ENCODE measurements at places on chromosomes 4 and X.

DNA sequence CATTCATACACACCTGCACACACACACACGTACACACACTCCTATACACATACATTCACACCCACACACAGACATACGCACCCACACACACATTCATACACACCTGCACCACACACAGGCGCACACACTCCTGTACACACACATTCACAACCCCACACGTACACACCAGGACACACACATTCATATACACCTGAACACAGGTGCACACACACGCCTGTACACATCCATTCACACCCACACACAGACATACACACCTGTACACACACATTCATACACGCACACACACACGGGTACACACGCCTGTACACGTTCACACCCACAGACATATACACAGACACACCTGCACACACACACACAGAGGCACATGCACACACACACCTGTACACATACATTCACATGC, 53.0 kb upstream of the PPP2R3B start:
- DNase-seq, result no peak

DNA sequence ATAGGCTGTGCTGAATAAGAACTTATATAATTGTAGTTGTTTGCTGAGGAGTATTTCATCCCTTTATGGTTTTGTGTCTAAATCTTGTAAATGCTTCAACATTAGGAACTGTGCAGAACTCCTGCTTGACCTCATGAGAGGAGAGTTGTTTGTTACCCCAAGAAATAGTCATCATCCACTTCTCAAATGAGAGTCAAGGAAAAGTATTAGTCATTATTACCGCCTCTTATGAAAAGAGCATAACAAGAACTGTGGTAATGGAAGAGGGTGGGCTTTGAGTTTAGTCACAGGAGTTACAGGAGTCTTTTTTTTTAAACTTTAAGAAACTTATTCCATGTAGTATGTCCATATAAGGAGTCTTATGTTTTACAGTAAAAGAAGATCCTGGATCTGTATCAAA, 132.9 kb downstream of the RAP1GDS1 start:
- no peak for DNase-seq

- no peak for DNase-seq
Measured at GRCh38 chr4:15150631-15151030, 148.3 kb downstream of the CPEB2 start.

- DNase-seq, result no peak
Measured at GRCh38 chrX:48831909-48832291, 3.5 kb downstream of the PCSK1N start.

DNA sequence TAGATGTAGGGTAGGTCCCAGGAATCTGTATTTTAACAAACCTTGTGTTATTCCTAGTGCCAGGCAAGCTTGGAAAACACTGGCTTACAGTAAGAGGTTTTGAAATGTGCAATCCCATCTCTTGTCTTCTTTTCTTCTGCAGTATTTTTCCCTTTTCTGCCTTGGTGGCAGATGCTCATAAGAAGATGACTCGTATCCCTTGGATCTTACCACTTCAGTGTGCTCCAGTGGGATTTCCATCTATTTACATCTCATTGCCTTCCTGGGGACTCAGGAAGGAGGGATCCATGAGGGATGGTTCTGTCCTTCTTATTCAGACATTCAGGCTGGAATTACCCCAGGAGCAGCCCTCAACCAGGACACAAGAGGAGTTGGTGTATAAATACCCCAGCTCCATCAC, 136.6 kb downstream of the NHS start:
- no peak for DNase-seq

- no peak for DNase-seq
Measured at GRCh38 chrX:42708222-42708621, 69.7 kb downstream of the PPP1R2C start.

DNA sequence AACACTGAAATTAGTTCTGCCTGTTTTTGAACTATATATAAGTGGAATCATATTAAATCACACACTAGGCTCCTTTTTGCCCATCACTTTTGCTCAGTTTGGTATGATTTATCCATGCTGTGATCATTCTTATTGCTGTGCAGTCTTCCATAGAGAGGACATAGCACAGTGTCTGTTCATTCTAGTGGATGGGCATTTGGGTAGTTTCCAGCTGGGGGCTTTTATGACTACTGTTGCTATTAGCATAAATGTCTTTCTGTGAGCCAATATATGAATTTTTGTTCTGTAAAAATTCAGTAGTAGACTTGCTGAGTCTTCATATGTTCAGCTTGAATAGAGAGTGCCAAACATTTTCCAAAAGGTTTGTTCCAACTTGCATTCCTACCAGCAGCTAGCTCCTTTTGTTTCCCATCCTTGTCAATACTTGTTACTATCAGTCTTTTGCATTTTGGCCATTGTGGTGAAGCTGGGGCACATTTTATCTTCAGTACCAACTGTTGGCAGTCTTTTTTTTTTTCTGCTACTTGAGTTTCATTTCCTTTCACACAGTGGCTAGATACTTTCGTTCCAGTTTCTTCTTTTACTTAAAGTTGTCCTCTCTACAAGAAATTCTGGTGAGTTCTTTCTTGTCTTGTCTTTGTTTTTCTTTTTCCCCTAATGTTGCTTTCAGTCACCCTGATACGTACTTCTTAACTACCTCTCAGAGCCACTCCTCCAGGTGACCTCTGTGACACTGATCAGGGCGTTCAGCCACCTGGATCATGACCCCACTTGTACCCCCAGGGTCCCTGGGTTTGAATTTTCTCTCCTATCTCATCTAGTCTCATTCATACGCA, 87.0 kb downstream of the ANXA3 start:
- DNase-seq, result no peak

GRCh38 chr4:4789462-4789861, 70.0 kb upstream of the MSX1 start:
- no peak for DNase-seq

DNA sequence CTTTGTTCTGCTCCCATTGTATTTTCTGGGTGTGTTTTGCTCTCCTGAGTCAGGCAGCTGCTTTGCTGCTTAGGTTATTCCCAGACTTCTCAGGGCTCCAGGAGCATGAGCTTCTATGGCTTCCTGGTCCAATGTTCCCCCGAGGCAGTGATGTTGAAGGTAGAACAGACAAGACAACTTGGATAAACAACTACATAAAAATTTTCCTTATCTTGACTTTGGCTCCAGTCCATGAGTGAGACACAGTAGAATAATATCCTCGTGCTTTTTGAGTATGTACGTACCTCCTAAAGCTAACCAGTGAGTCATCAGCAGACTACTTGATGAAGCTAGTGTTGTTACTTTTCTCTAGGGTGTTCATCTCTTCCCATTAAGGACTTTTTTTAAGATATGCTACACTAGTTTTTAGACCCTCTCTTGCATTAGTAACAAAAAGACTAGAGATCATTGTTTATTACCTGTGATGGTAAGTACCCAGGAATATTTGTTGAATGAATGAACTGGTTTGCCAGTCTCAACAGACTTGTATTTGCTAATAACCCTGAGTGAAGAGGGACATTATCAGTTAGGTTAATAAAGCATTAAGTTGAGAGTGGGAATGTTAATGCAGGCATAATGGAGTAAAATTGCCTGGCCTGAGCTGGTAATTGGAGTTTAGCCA, 131.9 kb downstream of the FHIP1A start:
- DNase-seq, result peak; percentile 87

DNA sequence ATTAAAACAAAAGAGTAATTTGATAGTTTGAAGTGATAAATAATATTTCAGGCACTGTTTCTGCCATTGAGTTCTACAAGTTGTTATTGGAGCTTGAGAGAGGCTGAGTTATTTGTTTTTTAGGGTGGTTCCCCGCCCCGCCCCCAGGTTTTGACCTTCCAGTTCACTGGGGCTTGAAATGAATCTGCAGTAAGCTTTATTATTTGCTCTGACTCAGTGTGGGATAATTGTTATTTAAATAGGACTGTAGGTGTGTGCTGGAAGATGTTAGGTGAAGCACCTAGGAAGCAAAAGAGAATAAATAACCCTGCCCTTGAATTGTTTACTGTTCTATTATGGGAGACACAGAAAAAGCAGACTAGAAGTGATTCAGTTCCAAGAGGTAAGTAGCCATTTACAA, 81.2 kb upstream of the KCNIP4 start:
- DNase-seq, result no peak

DNA sequence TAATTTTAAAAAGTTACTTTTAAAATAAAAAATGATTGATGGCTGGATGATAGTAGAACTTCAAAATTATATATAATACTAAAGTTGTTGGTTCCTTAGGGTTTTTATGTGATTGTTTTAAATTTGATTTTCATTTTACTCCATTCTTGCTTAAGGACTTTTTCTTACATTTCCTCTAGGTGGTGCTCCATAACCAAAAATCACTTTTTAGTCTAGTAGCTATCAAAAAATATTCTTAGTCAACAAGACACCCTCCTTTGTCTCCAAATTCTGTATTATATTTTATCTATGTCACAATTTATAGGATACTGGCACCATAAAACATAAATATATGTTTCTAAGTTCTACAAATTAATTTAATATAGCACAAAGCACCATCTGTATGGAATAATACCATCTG, 67.2 kb upstream of the BRWD3 start:
- DNase-seq, result peak; percentile 0

DNA sequence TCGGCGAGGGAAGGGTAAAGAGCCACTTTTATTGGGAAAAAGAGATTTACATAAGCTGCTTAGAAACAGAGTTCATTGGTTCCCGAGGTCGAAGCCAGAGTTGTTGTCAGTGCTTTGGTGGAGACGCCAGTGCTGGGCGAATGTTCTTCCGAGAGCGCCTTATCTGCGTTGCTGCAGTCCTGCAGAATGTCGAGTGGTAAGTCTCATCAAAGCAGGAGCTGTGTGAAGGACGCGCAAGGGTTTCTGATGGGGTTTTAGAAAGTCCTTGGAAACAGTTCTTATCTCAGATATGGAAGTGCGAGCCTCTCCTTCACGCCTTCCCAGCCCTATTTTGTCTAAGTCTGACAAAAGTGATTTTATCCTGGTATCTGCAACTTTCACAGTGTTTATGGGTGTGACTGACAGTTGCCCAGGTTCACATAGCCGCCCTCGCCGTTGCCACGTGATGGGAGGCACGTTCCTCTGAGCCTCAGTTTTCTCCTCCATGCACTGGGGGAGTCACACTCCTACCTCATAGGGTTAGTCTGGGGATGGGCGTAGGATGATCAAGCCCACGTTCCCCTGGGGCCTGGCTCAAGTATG, 47.3 kb upstream of the NSG1 start:
- DNase-seq, result no peak

GRCh38 chr4:73707918-73708577, 32.3 kb upstream of the CXCL8 start:
- DNase-seq, result peak; percentile 59

DNA sequence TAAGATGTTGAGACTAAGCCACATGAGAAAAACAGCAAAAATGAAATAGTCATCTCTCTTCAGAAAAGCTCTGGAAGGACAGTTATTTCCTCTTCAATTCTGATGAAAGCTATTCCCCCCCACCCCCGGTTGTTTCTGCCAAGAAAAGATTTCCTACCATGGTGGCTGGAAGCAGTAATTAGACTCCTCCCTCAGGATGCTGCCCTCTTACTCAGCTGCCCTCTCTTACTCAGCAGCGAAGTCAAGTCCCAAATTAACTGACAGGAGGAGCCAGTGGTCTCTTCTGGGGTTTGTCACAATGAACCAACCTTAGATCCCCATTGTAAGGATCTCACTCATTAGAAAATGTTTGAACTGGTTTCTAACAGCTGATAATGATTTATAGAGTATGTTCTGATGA, 38.0 kb downstream of the GPM6B start:
- DNase-seq, result peak; percentile 2

- DNase-seq, result no peak
Measured at GRCh38 chrX:150527108-150527507, 41.3 kb upstream of the MTM1 start.

GRCh38 chrX:40845331-40845911, 110.1 kb upstream of the MED14 start:
- peak; percentile 80 for DNase-seq

GRCh38 chrX:41602816-41603345, 85.9 kb upstream of the GPR34 start:
- no peak for DNase-seq

DNA sequence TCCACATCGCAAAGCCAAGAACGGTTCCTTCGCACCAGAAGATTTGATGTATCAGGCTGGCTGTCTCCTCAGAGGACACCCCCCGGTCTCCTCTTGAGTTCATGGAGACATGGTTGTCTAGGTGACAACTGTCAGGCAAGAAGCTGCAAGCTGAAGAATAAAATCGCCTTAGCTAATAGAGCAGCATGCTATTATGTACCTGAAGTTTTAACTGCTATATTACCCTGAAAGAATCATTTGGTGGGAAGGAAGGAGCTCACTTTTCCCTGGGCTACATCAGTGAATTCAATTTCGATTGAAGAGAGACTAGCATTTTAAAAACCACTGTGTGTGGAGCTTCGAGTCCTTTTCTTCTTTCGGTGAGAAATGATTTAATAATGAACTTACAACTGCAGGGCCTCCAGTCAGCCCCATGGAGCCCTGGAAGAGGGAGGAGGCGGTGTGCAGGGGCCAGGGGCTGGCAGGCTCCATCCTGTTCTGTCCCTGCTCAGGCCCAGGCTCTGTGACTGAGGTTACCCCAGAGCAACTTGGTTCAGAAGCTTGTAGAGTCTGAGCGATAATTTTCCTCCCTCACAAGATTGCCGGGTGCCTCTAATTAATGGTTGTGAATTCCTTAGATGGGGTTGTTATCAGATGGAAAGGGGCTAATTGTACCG, 191.3 kb downstream of the MID1IP1 start:
- DNase-seq, result no peak

DNA sequence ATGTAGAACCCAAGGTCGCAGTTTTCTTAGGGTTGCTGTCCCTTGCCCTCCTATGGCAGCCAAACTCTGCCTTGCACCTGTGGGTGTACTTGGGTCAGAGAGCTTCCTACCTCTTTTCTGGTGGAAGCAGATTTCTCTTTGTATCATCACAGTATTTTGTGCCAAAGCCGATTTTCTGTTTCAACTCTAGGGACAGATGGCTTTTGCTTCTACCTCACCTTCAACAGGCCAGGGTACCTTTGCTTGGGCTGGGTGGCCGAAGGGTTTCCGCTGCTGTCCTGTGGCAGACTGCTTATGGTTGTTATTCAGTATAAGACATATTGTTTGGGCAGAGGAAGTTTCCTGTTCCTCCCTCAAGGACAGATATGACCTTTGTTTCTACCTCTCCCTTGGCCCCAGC, 22.4 kb downstream of the NEIL3 start:
- DNase-seq, result no peak

- peak; percentile 8 for DNase-seq
Measured at GRCh38 chr4:172169871-172170270, 356.7 kb downstream of the GALNTL6 start.

Measured in HS-5 (cell line).